ENCODE measurements at places on chromosomes 13 and 19.
A peak's percentile ranks its signal among the peaks of the same experiment; 100 is the strongest.

GRCh38 chr19:18743784-18744418 is 47.2 kb downstream of the COMP start:
- no peak for DNase-seq

DNA sequence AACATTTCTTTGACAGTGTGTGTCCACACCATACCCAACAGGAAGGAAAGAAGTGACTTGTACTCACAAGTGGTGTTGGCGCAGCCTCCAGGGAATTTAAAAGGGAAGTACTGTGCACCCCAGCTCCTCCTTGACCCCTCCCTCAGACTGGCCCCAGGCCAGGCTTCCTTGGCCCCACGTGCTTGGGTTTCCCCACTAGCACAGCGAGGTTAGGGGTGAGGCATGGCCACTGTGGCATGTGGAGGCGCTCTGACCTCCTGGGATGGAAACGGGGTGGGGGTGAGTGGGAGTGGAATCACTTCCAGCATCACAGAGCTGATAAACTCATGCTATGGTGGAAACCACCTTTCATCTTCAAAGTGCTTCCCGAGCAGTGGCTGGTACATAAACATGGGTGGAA is 168.6 kb downstream of the ZNF536 start:
- DNase-seq, result no peak

DNA sequence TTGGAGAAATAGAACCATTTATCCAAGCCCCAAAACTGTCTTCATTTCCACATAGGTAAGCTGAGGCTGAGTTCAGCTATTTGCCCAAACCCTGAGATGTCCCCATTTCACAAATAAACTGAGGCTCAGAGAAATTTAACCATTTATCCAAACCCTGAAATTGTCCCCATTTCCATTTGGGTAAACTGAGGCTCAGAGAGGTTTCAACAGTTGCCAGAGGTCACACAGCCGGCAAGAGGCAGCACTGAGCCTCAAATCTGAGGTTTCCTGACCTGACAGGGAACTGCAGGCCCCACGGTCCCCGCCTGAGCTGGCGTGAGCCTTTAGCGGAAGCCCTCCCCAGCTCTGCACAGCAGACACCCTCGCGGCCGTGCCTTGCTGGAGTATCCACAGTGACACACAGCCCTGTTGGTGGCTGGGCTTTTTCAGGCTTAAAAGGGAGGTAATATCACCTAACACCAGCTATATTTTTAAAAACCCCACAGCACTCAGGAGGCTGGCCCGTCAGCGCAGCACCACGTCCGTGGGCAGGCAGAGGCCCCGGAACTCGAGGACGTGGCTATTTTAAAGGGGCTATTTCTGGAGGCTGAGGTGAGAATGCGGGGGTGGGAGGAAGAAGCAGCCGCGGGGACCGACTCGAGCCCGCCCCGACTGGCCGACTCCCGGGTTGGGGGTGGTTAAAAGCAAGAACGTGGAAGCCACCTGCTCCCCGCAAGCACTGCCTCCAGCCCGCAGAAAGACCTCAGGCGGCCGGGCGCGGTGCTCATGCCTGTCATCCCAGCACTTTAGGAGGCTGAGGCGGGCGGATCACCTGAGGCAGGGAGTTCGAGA is 18.5 kb downstream of the PTPRS start:
- no peak for DNase-seq

- no peak for DNase-seq
Measured at GRCh38 chr13:113963376-113963775, 10.5 kb downstream of the C13orf46 start.

- no peak for DNase-seq
Measured at GRCh38 chr13:97278435-97279411, 56.6 kb downstream of the MBNL2 start.

DNA sequence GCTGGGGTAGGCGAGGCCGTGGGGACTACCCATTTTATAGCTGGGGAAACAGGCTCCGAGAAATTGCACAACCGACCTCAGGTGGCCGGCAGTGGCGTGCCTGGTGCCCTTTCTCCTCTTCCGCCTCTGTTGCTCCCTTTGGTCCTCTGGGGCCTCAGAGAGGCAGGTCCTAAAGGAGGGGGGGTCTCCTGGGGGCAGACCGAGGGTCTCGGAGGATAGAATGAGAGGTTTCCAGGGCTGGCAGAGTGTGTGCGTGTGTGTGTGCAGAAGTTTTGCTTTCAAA is 11.3 kb downstream of the STX10 start:
- no peak for DNase-seq

DNA sequence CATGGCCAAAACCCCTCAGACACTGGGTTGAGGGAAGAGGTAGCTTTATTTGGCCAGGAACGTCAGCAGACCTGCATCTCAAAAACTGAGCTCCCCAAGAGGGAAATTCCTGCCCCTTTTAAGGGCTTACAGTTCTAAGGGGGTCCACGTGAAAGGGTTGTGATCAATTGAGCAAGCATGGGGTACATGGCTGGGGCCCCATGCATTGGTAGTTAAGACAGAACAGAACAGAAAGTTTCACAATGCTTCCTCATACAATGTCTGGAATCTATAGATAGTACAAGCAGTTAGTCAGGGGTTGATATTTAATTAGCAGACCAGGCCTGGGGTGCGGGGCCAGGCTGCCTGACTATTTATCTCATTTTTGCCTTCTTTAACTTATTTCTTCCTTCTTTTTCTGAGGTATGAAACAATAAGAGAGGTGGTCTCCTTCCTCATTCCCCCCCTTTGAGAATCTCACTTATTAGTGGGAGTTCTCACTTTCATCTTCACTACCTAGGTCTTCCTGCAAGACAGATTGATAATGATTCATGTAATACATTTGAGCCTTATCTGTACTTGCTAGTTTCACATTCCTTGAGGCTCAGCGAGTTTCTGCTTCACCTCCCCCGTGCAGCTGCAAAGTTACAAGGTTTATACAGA is 84.8 kb downstream of the SLC25A15 start:
- no peak for DNase-seq

DNA sequence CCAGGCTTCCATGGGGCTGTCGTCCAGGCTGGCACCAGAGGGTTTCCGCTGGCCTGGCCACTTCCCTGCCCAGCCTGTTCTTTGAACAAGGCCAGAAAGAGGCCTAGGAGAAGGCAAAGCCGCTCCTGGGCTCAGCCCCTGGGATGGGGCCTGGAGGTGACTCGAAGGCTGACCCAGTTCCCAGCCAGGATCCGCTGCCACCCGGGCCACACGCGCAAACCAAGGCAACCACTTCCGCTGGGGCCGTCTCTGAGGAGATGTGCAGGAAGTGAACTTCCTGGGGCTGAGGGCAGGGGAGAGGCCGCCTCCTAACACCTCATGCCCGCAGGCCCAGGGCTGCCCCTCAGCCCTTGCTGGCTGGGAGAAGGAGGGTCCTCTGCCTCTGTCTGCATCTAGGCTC is 15.2 kb downstream of the PLEKHF1 start:
- no peak for DNase-seq

- no peak for DNase-seq
Measured at GRCh38 chr19:11208561-11209471, 11.5 kb upstream of the KANK2 start.

GRCh38 chr19:13072188-13072908 is 30.3 kb downstream of the LYL1 start:
- no peak for DNase-seq

DNA sequence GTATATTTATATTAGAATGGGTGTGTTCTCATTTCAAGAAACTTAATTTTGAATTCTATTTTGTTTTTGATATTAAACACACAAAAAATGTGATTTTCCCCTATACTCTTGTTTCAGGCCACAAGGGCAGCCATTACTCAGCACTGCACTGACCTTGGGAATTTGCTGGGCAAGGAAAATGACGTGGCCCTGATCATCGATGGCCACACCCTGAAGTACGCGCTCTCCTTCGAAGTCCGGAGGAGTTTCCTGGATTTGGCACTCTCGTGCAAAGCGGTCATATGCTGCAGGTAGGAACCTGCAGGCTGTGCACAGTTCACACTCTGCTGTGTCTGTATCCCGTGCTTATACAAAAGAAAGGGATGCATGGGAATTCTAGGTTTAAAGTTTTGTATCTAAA is 327.3 kb downstream of the ATP8A2 start:
- no peak for DNase-seq

GRCh38 chr13:34011552-34012085 is 193.7 kb downstream of the RFC3 start:
- DNase-seq, result no peak

GRCh38 chr13:50415428-50415827 is 400.2 kb downstream of the KCNRG start:
- DNase-seq, result no peak

DNA sequence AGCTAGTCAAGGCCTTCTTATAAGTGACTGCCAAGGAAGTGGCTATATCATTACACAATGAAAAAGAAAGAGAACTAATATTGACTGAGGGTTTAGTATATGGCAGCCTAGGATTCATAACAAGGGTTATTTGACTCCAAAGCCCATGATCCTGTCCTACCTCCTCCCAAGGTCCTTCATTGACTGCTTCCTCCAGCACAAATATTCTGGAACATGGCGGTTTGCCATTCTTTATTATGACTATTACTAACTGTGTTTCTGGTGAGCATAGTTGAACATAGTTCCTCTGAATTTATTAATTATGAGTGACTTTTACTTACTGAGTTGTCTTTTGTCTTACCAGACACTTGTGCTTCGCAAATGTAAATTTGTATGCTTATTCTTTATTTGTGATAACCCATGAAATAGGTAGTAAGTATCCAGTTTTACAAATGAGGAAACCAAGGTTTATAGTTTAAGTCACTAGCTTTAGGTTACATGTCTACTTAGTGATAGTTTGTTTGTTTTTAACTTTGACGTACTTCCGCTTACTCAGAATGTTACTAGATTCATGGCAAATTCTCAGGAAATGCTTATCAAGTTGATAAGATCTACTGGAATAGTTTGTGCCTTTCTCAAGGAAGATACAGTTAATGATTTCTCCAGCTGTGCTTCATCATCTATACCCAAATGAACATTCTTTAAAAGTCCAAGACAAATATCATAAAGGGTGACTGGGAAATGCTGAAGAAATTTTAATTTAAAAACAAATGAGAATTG is 15.5 kb upstream of the DCLK1 start:
- DNase-seq, result no peak

GRCh38 chr13:31747291-31747690 is 8.0 kb downstream of the RXFP2 start:
- no peak for DNase-seq

DNA sequence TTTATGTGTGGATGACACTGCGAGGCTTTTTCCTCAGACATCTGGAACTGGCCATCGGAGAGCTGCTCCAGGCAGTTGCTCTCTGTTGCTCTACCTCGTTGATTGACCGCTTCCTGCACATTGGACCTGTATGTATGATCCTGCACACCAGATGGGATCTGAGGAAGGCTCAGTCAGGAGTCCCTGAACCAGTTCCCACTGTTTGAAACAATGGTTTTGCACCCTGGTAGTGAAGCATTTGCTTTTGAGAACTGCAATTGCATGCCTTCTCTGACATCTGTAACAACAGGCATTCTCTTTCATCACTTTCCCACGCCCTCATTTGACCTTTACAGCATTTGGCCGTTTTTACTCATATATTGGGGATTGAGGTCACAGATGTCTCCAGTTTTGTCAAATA is 61.1 kb upstream of the NPAS1 start:
- no peak for DNase-seq

GRCh38 chr13:103287659-103288058 is 221.4 kb upstream of the SLC10A2 start:
- DNase-seq, result no peak

DNA sequence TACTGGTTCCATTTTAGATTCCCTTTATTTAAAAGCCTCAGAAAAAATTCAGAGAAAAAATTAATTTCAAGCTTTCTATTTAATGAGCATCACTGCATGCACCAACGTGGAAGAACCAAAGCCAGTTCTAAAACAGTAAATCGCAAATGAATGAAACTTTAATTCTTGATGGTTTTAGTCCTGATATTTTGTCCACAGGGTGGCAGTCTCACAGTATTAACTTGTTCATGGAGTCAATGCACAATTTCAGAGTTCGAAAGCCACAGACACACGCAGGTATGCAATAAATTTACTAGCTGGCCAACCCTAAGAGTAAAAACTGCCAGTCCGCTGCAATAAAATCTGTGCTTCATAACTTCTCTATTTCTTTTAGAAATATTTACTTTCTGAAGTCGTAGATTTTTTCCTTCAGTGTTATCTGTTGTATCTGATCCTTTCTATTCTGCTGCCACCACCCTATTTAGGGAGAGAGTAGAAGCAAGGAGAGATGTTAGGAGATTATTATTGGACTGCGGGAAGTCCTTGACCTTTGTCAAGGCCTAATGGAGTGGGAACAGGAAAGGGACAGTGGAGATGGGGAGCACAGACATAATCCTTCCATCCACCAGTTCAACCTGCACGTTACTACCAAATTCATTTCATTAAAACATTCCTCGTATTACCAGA is 7.0 kb upstream of the WBP4 start:
- DNase-seq, result peak; percentile 21

DNA sequence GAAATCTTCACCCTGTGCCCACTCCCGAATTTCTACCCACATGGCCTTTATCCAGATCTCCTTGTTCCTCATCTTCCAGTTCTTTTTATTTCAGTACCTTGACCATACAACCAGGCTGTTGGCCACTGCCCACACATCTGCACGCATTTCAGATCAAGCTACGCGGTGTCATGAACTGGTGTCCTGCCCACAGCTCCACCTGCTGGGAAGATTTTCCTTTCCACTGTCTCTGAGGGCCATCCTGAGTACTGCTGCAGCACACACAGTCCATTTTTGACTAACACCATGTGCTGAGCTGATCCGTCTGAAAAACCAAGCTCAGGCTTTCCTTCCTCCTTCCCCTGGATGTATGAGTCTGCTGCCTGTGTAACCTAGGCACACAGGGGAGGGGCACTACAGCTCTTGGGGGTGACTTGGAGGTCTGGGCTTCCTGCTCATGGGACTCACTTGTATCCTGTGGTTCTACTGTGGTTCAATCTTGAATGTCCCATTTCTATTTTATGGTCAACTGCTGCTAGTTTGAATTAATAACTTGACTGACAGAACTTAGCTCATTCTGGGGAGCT is 71.9 kb downstream of the WASF3 start:
- peak; percentile 18 for DNase-seq

GRCh38 chr13:98484289-98485219 is 92.4 kb downstream of the STK24 start:
- peak; percentile 37 for DNase-seq

DNA sequence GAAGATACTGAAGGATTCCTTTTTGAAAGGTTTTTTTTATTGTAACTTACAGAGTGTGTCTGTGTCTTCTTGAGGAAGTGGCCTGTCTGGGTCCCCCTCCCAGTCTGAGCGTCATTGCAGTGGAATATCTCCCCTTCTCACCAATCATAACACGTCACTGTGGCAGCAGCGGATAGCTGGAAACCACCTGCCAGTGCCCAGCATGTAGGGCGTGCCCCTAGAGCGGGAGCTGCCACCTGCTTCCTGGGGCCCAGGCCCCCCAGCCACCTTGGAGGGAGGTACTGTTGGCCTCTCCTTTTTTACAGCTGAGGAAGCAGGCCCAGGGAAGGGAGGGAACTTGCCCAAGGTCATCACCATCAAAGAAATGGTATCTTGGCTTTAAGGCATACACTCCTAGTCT is 4.6 kb upstream of the DNM2 start:
- no peak for DNase-seq

Measured in COLO829 (cell line).